ENCODE measurements at places on chromosomes 3 and 15. TPM values are rescaled to one million over a fixed set of nuclear protein-coding genes. Genes with fewer than 3 reads are reported as not detected.

BFSP2 gene
- polyA plus RNA-seq, result 2.8 TPM

KY gene
- polyA plus RNA-seq, result not detected

FGF7 gene
- polyA plus RNA-seq, result not detected

ITGA11 gene
- not detected for polyA plus RNA-seq

CEP97 gene
- 6.1 TPM for polyA plus RNA-seq

MKRN3 gene
- polyA plus RNA-seq, result 0.49 TPM

ADGRG7 gene
- polyA plus RNA-seq, result not detected

SKOR1 gene
- not detected for polyA plus RNA-seq

TEX9 gene
- polyA plus RNA-seq, result 31.2 TPM

WDR72 gene
- 0.04 TPM for polyA plus RNA-seq

Data from IgD-negative memory B cell (primary cell).